ENCODE measurements at places on chromosomes 3 and 15.

DNA sequence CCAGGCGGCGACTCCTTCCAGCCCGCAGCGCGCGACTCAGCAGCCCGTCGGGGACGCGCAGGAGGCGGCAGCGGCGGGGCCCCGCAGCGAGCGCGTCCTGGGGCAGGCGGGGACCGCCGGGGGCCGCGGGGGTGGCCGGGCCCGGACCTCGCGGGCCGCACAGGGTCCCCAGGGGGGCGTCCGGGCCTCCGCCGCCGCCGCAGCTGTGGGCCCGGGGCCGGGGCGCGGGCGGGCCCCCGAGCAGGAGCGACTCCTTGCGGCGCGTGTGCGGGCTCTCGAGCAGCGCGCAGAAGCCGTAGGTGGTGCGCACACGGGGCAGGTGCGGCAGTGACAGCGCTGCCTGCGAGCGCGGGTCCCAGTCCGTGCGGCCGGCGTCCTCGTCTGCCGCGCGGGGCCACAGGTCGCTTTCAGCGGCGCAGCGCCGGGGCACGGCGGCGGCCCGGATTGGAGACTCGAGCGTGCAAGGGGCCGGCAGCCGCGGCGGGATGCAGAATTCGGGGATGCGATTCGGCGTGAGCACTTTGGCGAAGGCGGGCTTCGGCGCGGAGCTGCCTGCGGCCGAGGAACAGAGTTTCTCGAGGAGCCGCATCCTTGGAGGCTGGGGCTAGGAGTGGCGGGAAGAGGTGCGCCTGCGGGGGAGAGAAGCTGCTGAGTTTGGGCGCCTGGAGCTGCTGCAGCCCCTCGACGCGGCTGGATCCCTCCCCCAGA is 535 bp downstream of the C2CD4B start:
- DNase-seq: no peak

GRCh38 chr15:43274136-43274535 is 7.4 kb upstream of the TGM5 start:
- no peak for DNase-seq

- DNase-seq: peak; percentile 7
Measured at GRCh38 chr3:101725194-101725889, 928 bp downstream of the CEP97 start.

DNA sequence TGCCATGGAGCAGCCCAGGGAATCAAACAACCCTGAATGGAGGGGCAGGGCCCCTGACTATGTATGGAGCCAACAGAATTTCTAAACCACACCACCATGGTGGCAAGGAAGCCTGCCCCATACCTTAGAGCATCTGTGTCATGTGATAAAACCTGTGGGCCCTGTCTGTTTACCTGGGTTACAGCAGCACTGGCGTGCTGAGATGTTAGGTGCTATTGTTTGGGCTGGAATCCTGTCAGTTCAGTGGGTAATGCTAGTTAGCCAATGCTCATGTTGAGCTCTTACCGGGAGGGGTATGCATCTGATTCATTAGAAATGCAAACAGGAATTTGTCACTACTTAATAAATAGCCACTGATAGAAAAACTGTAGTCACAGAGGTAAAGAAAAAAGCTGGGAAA is 63.5 kb upstream of the ETV5 start:
- no peak for DNase-seq

DNA sequence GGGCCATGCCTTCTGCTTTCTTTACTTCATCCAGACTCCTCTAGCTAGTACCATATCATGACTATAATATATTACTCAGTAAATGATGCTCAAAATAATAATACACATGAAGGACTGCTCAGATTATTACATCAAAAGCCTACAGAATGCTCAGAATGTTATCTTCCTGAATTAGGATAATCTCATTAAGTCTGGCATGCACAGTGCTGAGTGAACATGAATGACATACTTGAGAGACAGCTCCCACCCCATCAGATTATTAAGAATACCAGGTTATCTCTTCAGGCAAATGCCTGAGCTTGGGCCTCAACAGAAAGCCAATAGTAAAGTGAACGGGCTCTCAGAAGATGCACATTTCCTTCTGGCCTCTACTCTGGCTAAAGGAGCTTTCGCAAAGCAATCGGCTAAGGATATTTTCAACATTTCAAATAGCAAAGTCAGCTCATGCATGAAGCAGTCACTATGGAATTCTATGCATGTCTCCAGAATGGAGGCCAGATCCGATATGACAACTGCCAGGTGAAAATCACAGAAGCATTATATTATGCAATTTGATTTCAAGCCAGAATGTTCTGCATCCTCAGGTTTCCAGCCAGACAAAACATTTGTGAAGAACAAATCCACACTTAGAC is 122.6 kb downstream of the KCNMB2 start:
- no peak for DNase-seq

- no peak for DNase-seq
Measured at GRCh38 chr3:98563661-98564281, 29.6 kb downstream of the CPOX start.

DNA sequence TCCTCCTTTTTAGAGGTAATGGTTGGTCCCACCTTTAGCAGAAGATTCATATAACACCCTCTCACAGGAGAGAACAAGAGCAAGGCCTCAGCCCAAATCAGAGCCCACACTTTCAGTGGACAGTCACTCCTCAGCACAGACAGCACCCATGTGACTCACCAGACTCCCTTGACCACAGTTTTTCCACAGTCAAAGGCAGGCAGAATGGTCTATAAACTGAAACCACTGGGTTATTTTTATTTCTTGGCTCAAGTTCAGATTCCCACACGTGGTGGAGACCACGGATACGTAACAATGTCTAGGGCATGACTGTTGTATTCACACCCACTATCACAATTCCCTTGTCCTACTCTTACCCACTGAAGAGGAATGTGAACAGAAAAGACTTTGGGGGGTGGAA is 237.8 kb upstream of the UBE2E1 start:
- DNase-seq: no peak

DNA sequence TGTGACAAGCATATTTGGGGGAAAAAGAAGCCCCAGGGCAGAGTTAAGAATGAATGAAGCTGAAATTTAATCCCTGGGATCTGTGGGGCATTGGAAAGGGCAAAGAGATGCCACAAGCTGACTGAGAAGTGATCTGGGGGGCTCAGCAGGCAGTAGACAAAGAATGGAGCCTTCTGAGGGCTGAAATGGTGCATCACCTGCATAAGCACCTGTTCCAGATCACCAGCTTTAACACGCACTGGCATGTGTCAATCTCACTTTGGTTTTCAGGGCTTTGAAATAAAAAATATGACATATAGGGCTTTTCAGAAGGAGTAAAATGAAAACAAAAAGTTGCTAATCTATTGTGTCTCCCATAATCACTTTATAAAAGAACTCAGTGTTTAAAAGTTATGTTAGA is 210.8 kb upstream of the ARHGEF26 start:
- DNase-seq: no peak

DNA sequence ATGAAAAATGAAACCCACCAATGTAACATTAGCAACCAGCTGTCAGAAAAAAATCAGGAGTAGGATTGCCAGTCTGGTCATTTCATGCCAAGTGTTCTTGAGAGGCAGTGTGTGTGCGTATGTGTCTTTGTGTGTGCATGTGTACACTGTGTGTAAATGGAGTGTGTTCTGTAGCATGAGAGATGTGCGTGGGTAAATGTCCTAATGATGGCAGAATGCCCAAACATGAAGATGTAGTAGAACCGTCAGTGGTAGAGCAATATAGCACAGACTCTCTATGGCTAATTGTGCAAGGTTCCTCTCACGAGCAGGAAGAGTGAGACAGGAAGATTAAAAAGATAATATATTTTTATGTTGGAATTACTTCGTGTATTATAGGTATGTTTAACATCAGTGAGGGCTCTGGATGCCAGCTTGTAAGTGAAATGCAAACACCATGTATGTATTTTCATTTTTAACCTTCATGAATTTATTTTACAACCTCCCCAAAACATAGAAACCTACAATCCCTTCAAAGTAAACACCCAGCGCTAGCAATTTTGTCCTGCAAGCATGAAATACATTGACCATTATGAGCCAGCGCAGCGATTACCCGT is 1038.7 kb downstream of the IGSF11 start:
- DNase-seq: peak; percentile 46

All from DMS79 (cell line).